ENCODE measurements at places on chromosomes 16 and 17.

DNA sequence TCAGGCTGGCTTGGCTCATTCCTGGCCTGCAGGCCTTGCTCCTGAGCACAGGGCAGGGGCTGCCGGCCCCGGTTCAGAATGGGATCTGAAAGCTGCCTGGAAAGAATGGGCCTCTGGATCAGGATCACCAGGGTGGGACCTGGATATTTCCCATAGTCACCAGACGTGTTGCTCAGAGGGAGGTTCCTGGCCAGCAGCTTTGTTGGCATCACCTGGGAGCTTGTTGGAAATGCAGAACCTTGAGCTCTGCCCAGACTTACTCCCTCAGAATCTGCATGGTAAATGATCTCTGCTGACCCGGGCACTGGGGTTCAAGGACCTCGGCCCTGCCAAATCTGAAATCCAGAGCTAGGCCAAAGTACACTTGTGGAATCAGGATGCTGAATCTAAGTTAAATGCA is 29.5 kb upstream of the MED9 start:
- no peak for DNase-seq

DNA sequence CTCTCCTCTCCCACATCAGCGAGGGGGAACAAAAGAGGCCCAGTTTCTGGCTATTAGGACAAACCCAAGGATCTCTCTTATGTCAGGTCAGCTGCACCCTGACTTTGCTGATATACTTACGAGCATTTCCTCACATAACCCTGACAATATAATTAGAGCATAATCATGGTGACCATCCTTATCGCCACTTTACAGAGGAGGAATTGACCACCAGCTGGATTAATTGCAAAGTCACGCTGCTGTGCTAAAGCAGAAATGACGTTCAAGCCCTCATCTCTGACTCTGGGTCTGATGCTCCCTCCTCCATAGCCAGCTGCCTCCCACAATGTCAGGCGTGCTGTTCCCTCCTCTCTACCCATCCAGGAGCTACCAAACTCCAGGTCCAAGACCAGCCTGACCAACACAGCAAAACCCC is 42.6 kb downstream of the TRARG1 start:
- DNase-seq = no peak

GRCh38 chr16:83653785-83654184 is 154.0 kb upstream of the HSBP1 start:
- peak; percentile 3 for DNase-seq

- DNase-seq = no peak
Observed at GRCh38 chr17:79012563-79013134, 3.1 kb upstream of the CANT1 start.

- peak; percentile 48 for DNase-seq
Observed at GRCh38 chr17:79420318-79421243, 190.3 kb downstream of the RBFOX3 start.

- DNase-seq = no peak
Observed at GRCh38 chr17:72651988-72652387, 440.5 kb downstream of the SLC39A11 start.

DNA sequence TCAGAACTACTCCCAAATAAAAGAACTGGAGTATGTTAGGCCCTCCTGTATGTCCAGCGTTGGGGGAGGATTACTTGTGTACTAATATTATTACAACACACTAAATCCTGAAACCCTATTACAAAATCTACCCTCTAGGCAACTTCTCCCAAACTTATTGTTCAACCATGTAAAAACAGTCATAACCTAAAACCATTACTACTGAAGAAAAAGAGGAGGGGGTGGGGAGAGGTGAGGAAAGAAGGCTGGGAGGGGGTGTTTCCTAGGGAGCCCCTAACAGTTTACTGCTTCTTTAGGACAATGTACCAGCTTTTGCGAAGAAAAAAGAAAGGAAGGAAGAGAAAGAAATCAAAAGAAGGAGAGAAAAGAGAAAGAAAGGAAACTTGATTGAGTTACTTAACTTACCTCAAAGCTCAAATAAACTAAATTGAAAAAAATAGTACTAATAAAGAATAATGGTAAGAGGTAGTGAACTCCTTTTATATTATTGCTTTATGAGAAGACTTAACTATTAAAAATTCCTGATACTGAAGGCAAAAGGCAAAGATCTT is 2.3 kb downstream of the SALL1 start:
- peak; percentile 56 for DNase-seq

- DNase-seq = no peak
Observed at GRCh38 chr17:246226-246625, 64.8 kb upstream of the DOC2B start.

GRCh38 chr17:33049781-33050414 is 58.3 kb downstream of the SPACA3 start:
- DNase-seq = peak; percentile 55

DNA sequence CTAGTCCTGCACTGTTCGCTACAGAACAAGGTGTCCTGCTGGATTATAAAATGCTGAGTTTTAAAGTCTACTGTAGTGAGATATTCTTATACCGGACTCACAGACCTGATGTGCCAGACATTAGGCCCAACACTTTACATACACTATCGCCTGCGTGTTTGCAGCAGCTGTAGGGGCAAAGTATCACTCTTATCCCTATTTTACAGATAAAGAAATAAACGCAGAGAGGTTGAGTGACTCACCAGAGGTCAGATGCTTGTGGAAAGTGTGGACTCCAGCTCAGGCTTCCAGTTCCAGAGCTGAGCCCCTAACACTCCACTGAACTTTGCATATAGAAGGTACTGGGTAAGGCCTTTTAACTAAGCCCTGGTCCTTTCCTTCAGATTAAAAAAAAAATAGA is 47.4 kb downstream of the PLXDC1 start:
- peak; percentile 23 for DNase-seq

GRCh38 chr17:37191219-37191618 is 184.6 kb upstream of the C17orf78 start:
- DNase-seq = peak; percentile 18

DNA sequence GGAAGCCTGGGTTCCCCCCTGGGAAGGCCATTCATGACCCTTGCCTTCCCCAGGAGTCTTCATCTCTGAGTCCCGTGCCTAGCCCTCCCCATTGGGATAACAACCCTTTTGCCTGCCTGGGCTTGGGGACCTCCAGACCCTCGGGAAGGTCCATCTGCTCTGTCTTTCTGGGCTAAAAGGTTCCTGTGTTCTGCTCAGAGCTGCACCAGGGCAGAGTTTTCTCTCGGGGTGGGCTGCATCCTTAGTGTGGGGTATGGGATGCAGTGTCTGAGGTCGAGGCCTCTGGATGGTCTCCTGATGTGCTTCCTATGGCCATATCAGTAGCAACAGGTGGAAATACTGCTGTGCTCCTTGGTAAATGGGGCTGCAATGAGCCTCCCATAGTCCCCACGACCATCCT is 22.9 kb upstream of the PLLP start:
- DNase-seq = no peak

GRCh38 chr17:36461330-36462110 is 25.0 kb upstream of the ZNHIT3 start:
- no peak for DNase-seq

GRCh38 chr16:14205666-14206065 is 134.5 kb downstream of the MRTFB start:
- peak; percentile 35 for DNase-seq

- peak; percentile 63 for DNase-seq
Observed at GRCh38 chr17:78032166-78032565, 73.7 kb downstream of the TNRC6C start.

- DNase-seq = no peak
Observed at GRCh38 chr16:65728167-65728566, 606.3 kb upstream of the CDH11 start.

DNA sequence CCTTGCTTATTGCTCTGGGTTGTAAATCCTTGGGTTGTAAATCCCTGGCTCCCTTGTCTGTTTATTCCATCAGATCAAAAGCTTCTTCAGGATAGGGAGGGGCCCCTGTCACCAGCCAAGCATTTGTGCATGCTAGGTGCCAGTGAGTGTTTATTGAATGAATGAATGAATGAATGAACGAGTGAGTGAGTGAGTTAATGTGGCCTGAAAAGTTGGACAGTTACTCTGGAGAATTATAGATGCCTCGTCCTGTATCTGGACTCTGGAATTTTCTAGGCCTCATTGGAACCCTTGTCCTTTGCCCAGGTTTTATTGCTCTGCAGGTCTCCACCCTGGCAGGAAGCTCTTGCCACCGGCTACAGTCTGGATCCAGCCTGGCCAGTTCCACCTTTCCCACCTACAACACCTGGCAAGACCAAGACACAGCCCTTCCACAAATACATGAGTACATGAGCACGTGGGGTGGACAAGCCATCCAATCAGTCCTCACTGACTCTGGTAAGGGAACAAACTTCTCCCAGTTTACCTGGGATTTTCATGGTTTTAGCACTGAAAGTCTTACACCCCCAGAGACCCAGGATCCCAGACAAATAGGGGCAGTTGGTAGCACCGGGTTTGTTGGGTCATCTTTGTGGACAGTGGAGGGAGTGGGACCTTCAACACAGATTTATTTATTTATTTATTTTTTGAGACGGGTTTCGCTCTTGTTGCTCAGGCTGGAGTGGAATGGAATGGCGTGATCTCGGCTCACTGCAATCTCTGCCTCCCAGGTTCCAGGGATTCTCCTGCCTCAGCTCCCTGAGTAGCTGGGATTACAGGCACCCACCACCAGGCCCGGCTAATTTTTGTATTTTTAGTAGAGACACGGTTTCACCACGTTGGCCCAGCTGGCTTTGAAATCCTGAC is 14.7 kb upstream of the CDH1 start:
- no peak for DNase-seq

DNA sequence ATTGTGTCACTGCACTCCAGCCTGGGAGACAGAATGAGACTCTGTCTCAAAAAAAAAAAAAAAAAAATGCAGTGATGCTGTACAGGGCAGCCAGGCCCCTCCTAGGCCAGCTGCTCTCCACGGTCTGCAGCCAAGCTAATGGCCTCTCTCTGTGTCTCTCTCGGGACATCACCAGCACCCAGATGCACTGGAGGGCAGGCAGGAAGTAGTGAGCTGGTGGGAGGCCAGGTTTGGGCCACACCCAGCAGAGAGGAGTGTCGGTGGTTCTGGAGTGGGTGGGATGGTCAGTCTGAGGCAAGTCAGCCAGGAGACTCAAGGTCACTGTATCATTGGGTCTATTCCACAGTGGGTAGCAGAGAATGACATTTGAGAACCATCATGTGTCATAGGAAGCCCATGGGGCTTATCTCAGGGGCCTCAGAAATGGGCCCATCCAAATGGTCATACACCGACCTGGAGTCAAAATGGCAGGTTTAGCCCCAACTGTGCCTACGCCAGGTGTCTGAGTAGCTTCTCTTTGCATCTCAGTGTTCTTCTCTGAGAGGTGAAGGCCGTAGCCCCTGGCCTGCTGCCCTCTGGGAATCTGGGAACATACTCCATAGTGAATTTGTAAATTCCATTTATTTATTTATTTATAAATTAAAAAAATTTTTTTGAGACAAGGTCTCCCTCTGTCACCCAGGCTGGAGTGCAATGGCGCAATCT is 22.7 kb downstream of the WNT9B start:
- DNase-seq = no peak

GRCh38 chr17:37570527-37571093 is 38.6 kb downstream of the SYNRG start:
- peak; percentile 65 for DNase-seq

- DNase-seq = no peak
Observed at GRCh38 chr17:82477934-82478333, 19.4 kb downstream of the NARF start.

- no peak for DNase-seq
Observed at GRCh38 chr17:42674755-42675347, 1.9 kb downstream of the PLEKHH3 start.

DNA sequence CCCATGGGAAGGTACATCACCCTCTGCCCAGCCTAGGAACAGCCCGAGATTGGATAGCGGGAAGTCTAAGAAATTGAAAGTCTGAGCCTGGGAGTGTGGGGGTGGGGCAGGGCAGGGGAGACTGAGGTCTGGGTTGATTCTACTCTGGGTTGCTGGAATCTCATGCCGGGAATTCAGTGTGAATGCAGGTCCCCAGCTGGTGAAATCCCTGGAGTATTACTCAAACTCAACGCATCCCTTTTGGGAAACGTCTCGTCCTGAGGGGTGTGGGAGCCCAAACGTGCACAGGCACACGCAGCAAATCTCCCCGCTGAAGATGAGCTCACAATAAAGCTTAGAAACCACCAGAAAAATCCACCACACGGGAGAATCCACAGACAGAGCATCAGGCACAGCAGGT is 55.4 kb downstream of the SOCS1 start:
- DNase-seq = no peak

DNA sequence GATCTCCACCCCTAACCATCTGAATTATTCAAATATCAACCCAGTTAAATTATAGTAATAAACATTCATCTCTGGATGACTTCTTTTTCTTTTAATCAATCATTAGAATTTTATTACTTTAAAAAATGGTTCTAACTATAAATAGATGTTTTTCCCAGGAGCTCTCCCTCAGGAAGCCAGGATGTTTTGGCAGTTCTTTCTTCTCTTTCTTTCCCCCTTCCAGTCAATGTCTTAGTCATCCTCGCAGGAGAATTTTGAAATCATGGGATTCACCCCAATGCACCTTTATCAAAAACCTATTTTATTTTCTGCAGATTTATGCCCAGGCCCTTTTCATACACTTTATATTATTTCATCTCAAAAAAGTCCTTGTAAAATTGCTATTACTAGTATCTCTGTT is 711.6 kb downstream of the CDH11 start:
- DNase-seq = peak; percentile 61

- no peak for DNase-seq
Observed at GRCh38 chr16:50261707-50262235, 4.6 kb upstream of the ADCY7 start.

- peak; percentile 86 for DNase-seq
Observed at GRCh38 chr17:50783193-50783660, 15.9 kb upstream of the ANKRD40CL start.

DNA sequence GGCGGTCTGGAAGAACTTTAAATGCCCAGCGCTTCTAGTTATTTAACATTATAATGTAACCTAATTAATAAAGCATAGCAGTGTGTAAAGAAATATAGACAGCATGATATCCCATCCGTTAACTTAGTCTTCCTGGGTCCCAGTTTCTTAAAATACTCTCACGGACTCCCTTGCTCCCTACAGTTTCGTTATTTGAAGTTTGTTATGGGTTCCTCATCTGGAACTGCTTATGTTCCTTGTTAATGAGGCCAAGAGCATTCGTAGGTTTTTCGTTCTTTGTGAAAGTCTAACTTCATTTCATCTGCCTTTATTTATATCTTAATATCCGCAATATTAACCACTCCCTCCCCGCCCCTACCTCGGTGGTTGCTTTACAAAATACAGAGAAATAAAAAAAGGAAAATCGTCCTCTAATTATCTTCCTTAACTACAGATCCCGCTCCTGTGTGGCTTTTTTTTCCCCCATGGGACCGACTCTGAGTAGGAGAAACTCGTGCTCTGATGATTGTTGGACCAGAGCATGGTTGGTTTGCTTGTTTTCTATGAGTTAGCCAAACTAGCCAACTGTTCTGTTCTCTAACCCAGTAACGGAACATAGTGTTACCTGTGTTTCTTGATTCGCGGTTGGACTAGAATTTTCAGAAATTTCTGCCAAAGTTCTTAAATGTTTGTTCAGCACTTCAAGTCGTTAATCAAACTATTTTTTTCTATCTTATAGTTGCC is 863 bp downstream of the ADPRM start:
- peak; percentile 63 for DNase-seq

DNA sequence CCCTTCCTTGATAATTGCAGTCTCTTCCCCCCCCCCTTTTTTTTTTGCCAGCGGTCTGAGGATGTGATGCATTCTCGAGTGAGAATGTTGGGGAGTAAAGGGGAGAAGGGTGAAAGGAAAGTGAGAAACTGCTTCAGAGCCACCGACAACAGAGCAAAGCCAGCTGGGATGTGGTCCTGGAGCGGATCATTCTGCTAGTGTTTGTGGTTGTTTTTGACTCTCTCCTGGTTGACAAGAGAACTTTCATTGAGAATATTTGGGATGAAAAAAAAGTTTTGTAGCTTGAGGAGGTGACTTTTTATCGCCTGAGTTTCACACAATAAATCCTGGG is 1.3 kb downstream of the NF1 start:
- DNase-seq = no peak
